Left ventricle myocardium inferior (tissue), 1 donor: ENCODE measurements at places on chromosomes 2 and 18. TPM values are rescaled to one million over a fixed set of nuclear protein-coding genes. Genes with fewer than 3 reads are reported as not detected.

DNA sequence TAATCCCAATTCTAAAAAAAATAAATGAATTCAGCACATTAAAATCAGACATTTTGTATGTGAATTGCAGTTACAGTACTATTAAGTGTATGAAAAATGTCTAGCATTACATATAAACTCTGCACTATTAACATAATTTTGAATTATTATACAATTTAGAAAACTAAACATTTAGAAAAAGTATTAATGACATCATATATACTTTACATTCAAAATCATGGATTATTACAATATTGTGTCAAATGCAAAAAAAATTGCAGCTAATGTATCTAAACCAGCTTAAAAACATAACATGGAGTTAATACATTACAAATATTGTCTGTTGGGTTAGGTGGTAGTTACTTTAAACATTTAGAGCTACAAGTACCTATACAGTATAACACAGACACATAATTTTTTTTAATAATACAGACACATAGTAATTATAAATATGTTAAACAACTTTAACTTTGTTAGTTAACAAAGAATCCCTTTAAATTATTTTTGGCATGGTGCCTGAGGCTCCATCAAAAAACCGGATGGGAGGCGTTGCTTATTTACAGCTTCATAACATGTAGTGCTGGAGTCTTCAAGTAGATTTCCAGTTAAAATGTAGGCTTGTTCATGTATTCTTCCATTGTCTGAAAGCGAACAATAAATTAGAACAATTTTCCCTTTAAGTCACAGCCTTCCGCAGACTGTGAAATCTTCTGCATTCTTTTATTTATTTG is 79.1 kb downstream of the AP1S3 start:
- no peak for DNase-seq

GRCh38 chr2:167289651-167290410 is 401.6 kb downstream of the XIRP2 start:
- no peak for DNase-seq

DNA sequence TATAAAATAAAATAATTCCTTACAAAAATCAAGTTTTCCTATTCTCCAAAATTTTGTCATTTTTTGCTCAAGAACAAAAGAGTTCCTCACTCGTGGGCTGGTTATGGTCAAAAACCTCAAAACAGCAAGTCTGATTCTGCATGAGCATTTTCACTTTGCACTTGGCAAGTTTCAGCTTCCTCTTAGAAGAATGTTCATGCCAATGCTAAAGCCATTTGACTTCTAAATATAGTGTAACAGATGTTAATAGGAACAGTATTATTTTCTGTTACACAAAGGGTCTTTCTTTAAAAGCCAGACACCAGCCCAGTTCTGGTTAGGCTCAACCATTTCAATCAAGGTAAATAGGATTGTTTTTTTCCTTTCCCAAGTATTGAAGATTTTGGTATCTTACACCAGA is 261.3 kb upstream of the CCDC68 start:
- no peak for DNase-seq

GALNT14 gene
- total RNA-seq, result 0.14 TPM

FBXO41 gene
- 0.55 TPM for total RNA-seq
